Sciatic nerve (tissue), 2 donors: ENCODE measurements at places on chromosomes 2 and 18. TPM values are rescaled to one million over a fixed set of nuclear protein-coding genes. Genes with fewer than 3 reads are reported as not detected.

TCF7L1 gene
- total RNA-seq: 26.9 TPM

ANKRD30BL gene
- not detected for total RNA-seq

CFAP65 gene
- total RNA-seq: 0.18 TPM

MC5R gene
- not detected for total RNA-seq

LCLAT1 gene
- total RNA-seq: 8.2 TPM
